ENCODE measurements at places on chromosomes 2 and 18. TPM values are rescaled to one million over a fixed set of nuclear protein-coding genes. Genes with fewer than 3 reads are reported as not detected.

The KCNK3 gene
- total RNA-seq: not detected

The LHCGR gene
- not detected for total RNA-seq

The SERPINB10 gene
- total RNA-seq: not detected

The RHOB gene
- 4.2 TPM for total RNA-seq

The ABCG5 gene
- not detected for total RNA-seq

The MAP3K19 gene
- not detected for total RNA-seq

The SPC25 gene
- total RNA-seq: 21.4 TPM

The GALNT14 gene
- 0.27 TPM for total RNA-seq

The SLC5A7 gene
- total RNA-seq: not detected

The TMEM182 gene
- 2.2 TPM for total RNA-seq

The IL1R2 gene
- total RNA-seq: 1.4 TPM

The SLC4A3 gene
- total RNA-seq: not detected

The GAD1 gene
- 5.1 TPM for total RNA-seq

The CHRNG gene
- total RNA-seq: not detected

The NBAS gene
- total RNA-seq: 38.7 TPM

The RBM45 gene
- 23.1 TPM for total RNA-seq

The PLCL1 gene
- 2.5 TPM for total RNA-seq

The CLEC4F gene
- total RNA-seq: 0.27 TPM

All from T-helper 1 cell treated with Interleukin-12 subunit alpha and Interleukin-12 subunit beta and Interleukin-4 antibody, amounts not matched to agents 30 ng/mL and 1 ng/mL, for 36 hours (primary cell).